SK-N-SH treated with all-trans-retinoic acid at 6 μM for 48 hours (cell line): ENCODE measurements at places on chromosomes 6 and 20.

DNA sequence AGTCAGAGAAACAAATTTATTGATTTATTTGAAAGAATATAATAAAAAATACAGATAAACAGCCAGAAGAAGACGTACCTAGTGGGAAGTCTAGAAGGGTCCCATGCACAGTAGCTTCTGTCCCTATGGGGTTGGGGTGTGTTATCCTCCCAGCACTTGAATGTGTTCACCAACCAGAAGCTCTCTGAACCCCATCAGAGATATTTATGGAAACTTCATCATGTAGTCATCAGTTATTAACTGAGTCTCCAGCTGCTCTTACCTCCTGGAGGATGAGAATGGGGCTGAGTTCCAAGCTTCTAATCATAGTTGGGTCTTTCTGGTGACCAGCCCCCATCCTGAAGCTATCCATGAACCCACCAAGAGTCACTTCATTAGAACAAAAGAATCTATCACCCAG is 15.4 kb upstream of the USP45 start:
- ATAC-seq = no peak

- no peak for ATAC-seq
Measured at GRCh38 chr20:17969884-17970409, 1.1 kb downstream of the MGME1 start.

DNA sequence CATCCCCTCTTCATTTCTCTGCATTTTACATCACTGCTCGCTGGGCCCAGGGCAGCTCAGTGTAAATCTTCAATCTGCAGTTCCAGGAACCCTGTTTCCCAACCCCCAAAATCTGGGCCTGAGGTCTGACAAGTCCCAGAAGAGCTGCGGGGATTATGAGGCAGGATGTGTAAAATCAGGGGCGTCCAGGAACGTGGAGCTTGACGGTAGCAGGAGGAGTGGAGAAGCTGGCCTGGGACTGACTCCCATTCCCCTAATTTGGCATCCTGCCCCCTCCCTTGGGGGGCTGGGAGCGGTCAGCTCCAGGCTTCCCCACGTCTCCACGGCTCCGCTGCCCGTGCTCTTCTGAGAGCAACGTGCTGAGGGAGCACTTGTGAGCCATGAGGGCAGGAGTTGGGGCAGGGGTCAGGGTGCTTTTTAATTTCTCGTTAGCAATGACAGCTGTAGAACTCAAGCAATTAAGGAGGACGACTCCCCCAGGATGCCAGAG is 23.4 kb upstream of the VEGFA start:
- no peak for ATAC-seq

- ATAC-seq = no peak
Measured at GRCh38 chr20:57595041-57596030, 24.9 kb downstream of the ZBP1 start.

GRCh38 chr6:37279366-37280134 is 21.6 kb upstream of the TMEM217 start:
- ATAC-seq = no peak

GRCh38 chr20:9018346-9018745 is 50.5 kb upstream of the PLCB4 start:
- ATAC-seq = no peak

DNA sequence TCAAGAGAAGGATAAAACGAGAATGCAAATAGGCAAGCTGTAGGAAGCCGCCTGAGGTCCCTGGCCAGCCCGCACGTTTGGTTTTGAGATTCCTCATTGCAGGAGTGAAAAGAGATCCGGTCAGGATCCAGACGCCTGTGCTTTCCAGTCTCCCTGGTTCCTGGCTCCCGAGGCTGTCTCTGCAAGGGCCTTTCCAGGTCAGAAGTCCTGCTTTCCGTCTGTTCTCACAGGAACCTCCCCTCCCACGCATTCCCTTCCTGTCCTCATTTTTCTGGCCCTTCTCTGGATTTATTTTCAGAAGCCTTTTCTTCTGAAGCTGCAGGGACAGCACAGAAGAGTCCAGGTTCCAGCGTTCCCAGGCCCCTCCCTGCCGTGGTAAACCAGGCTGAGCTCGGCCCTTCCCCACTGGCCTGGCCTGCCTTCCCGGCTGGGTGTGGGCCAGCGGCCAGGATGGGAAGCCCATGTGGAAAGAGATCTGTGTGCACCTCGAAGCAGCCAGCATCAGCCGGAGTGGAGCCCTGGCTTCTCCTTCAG is 54.0 kb downstream of the TMEM242 start:
- ATAC-seq = no peak

- ATAC-seq = no peak
Measured at GRCh38 chr20:62728028-62728780, 19.6 kb downstream of the NTSR1 start.

DNA sequence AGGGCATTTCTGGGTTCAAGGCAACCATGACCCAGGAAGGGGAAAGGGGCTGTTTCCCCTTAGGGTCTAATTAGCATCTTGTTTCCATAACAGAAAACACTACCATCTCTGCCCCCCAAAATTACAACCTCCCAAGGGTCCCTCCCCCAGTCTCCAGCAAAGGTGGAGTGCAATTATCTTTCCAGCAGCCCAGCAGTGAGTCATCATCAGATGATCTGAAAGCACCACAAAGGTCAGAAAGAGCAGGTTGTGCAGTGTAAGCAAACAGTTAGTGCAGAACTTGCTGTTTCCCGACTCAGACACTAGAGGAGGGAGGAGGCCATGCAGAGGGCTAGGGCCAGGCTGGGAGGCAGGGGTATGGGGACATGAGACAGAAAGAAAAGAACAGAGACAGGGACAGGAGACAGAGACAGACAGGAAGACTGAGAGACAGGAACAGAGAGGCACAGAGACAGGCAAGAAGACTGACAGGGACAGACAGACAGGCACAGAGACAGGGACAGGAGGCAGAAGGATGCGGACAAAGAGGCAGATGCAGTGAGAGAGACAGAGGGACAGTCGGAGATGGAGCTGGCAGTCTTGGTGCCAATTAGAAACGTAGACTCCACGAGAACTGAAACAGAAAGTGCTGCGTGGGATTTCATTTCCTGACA is 62.5 kb downstream of the PYGB start:
- peak; percentile 92 for ATAC-seq

DNA sequence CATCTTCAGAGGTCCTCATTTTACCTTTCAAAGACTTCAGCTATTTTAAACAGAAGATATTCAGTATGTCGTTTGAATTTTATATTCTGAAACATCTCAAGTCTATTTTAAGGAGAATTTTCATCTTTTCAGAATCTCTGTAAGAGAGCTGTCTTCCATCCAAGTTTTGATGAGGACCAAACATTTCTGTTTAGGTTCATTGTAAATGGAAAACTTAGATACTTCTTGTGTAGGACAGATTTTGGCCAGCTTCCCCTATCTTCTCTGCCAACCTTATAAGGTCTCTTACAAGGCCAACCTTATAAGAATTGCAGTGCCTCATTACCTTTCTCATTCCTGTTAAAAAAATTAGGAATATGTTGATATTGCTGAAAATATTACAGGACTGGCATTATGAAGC is 88.1 kb downstream of the AKAP7 start:
- ATAC-seq = no peak

DNA sequence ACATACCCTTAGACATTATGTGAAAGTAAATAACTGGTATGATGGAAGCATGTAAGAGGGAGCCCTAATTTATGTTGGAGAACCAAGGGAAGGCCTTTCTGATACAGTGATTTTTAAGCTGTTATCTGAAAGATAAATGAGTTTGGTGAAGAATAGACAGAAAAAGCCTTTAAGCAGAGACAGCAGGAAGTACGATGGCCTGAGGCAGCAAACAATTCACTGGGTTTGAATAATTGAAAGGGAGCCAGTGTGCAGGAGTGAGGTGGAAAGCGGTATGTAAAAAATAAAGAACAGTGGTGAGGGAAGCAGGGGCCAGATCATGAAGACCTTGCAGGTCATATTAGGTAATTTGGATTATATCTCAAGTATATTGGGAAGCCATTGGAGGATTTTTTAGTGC is 4.1 kb upstream of the RAB23 start:
- no peak for ATAC-seq

DNA sequence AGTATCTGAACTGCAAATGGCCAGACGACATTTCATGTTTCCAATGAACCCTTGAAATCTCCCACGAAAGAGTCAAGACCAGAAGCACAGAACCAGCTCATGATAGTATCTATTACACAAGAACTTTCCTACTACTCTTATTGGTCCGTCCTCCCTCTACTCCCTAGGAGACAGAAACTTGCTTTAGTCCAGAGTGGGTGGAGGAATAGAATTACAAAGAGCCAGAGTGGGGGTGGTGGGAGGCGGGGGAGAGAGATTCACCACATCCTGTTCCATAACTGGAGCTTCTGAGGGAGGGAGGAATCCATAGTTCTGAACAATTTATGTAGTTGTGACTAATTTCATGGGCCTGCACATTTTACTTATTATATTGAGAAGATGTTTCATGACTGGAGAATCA is 18.5 kb upstream of the WFDC10A start:
- ATAC-seq = peak; percentile 25; the same call in 2 of the 3 replicates

DNA sequence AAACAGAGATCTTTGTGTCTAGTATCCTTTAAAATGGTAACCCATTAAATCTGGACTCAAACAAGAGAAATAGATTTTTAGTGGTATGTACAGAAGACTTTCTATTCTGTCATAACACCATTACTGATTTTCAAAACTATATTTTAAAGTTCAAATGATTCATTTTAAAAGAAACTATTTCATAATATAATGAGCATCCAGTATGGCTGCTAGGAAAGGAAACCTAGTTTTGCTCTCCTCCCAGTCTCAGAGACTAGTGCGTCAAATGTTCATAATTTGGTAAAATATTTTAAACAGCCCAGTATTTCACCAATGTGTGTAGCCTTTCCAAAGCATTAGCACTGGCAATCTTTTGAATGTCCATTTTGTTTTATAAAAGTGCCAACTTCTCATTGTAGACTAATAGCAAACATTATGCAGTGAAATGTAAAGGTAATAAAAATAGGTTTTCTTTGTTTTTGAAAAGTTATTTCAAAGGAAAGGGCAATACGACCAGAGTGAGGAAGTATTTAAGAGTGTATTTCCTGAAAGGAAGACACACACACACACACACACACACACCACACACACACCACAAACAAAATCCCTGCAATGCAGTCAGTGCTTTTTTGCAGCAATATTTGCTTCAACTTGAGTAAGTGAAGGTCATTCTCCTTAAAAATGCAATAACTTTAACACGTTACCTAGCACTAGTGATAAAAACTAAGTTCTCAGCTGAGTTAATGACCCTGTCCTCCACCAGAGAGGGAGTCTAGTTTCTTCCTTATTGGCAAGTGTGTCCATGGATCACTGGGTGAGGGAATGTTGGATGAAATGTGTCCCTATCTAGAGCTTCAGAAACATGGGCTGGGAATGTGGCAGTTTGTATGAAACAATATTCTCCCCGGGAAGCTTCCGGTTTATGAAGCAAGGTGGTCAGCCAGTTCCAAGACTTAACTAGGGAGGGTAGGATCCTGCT is 4.6 kb downstream of the PPP1R3G start:
- no peak for ATAC-seq

DNA sequence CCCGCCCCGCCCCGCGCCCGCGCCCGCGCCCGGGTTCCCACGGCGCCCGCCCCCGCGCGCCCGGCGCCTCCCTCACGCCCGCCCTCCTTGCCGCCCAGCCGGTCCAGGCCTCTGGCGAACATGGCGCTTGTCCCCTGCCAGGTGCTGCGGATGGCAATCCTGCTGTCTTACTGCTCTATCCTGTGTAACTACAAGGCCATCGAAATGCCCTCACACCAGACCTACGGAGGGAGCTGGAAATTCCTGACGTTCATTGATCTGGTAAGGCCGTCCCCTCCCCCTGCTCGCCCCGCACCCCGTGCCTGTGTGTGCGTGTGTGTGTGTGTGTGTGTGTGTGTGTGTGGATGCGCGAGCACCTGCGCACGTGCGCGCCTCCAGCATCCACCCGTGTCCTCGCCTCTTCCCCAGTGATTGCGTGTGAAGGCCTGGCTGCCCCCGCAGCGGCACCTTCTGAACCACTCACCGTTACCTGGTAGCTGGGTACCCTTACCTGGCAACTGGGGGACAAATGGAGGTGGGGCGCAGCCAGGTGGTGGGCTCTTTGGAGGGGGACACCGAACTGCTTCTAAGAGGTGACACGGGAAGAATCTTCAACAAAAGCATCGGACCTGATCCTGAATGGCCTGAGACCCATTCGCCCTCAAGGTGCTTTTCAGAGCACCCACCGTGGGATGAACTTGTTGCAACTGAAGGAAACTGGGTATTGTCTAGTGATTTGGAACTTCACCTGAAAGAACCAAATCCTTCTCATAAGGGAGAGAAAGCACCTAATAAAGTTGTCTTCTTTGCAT is at the start of gene AIG1:
Gene AIG1, plus strand, starts transcription at position 84 of the 791 bp plus-strand sequence. Its CDS starts 37 bp downstream, at position 121.
- ATAC-seq = peak; percentile 70

GRCh38 chr6:18676548-18676947 is 289.4 kb downstream of the RNF144B start:
- no peak for ATAC-seq

GRCh38 chr6:156957931-156958547 is 180.9 kb downstream of the ARID1B start:
- ATAC-seq = no peak

DNA sequence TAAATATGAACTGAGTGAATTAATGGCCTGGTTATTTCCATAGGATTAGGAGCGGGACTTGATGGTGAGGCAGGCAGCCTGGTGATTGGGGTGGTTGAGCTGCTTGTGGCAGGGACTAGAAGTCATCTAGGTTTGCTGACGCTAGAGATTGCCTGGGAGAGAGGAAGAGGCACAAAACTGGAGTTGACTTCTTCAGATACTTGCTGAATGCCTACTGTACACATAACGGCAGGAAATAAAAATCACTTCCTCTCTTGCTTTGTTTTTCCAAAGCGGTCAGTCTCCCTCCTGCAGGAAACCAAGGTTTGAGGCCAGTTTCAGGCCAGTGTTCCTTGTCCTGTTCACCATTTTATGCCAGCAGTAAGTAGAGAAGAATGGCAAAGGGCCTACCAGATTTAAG is 36.7 kb upstream of the MYLIP start:
- ATAC-seq = no peak

- ATAC-seq = no peak
Measured at GRCh38 chr6:157596461-157596860, 215.5 kb downstream of the ZDHHC14 start.

DNA sequence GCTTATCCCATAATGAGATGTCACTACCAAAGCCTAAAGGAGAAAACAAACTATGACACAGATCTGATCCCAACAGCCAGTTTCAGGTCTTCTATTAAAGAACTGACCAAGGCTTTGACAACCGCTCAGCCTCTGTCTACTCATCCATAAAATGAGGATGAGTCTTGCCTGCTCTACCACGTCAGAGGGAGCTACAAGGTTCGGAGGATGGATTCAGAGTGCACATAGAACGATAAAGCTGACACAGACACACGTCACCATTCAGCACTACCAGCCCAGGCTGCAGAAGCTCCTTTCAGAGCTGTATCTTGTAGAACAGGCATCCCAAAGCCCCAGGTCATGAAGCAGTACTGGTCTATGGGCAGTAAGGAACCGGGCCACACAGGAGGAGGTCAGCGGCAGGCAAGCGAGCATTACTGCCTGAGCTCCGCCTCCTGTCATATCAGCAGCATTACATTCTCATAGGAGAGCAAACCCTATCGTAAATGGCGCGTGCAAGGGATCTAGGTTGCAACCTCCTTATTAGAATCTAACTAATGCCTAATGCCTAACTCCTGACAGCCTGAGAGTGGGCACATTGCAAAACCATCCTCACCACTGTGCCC is 25.1 kb downstream of the KIF16B start:
- no peak for ATAC-seq
